NT2/D1 (cell line): ENCODE measurements at places on chromosomes 4 and X.

- no peak for DNase-seq
These were observed 195.3 kb downstream of the MAML3 start for GRCh38 chr4:139958739-139959098.

- peak; percentile 77 for DNase-seq
These were observed 1.5 kb downstream of the GRID2 start for GRCh38 chr4:92305148-92305877.

DNA sequence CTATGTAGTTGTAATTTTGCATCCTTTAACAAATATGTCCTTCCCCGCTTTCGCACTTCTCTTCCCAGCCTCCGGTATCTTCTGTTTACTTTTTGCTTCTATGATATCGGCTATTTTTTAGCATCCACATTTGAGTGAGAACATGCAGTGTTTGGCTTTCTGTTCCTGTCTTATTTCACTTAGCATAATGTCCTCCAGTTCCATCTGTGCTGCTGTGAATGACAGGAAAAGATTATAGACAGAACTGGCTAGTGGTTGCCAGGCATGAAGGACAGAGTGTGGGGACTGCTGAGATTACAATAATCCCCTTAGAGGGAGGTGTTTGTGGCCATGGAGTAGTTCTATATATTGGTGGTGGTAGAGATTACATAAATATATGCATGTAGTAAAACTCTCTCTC, 588.6 kb downstream of the NLGN4X start:
- no peak for DNase-seq

DNA sequence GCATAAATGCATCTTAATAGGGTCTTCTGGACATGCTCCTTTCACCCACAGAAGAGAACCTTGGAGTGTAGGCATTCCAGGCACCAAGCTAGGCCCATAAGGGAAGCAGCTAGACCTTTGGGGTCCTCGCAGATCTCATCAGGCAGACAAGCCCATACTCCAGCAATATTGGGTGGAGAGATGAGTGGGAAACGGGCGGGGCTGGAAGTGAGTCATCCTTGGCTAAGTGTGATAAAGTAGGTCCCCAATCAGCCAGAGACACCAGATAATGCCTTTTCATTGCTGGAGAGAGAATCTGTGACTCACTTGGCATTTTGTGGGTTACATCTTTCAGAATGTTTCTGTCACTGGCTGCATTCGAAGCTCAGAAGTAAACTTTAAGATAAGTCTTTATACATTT, 133.3 kb upstream of the MBNL3 start:
- no peak for DNase-seq

DNA sequence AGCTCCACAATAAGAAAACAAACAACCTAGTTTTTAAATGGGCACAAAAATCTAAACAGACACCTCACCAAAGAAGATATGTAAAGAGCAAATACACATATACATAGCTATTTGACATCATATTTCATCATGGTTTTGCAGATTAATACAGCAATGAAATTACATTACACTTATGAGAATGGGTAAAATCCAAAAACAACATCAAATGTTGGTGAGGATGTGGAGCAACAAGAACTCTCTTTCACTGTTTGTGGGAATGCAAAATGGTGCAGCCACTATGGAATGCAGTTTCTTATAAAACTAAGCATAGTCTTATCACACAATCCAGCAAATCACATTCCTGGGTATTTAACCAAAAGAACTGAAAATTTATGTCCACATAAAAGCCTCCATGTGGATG, 25.0 kb downstream of the TLR6 start:
- no peak for DNase-seq

GRCh38 chr4:155679343-155679742, 12.7 kb downstream of the GUCY1A1 start:
- DNase-seq, result no peak

DNA sequence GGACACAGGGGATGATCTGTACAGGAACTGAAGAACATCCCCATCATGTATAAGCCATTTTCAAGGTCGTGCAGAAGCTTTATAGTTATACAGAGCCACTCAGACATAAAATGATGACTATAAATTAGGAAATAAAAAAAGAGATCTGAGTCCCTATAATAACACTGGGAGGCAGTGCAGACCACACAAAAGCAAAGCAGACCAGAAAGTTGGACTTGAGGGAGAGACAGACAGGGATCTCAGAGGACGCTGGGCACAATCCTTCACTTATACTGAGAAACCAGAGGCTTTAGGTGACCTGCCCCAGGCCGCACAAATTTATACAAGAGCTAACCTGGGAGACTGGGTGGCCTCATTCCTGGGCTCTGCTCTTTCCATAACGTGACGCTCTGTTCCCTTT, 70.5 kb downstream of the HADH start:
- no peak for DNase-seq

- peak; percentile 89 for DNase-seq
These were observed at the start of gene ARSD for GRCh38 chrX:2928583-2929434. ARSD (minus strand) TSS chrX:2929339; CDS start chrX:2929275, 64 bp downstream.

DNA sequence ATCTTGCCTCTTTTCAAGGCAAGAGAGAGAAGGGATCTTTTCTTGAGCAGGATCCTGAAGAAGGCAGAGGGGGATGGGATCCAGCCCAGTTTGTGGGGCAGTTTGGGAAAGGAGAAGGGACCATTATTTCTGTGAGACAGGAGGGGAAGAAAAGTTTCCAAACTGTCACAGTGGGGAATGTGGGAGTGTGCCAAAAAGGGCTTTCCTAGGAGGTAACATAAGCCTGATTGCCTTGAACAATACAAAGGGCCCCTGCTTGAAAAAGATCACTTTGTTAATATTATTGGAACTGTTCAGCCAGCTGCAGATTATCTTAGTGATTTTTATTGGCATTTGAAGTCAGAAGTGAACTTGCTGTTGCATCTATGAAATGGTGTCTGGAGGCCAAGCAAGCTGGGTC, 55.2 kb downstream of the MTM1 start:
- no peak for DNase-seq

DNA sequence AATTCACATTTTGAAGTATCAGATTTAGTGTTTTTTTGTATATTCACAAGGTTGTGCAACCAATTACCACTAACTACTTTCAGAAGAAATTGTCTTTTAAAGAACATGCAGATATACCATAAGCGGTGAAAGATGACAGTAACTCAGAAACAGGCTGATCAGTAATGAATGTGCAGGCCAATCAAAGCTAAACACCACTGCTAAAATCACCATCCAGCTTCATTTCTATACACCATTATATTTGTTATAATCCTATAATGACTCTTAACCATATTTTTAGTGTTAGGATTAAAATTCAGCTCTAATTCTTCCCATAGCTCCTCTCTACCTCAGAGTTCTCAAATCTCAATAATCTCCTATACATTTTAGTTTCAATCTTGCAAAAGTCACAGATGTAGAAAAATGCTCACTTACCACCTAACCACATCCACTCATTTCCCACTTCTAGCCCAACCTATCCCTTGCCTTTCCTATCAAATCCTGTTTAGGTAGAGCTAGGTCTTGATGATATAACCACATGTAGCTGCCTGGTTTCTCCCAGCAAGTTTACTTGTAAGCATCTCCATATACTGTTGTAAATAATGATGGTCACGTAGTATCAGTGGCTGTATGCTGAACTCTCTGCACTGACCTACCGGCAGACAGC, 16.6 kb downstream of the COQ2 start:
- DNase-seq, result no peak

DNA sequence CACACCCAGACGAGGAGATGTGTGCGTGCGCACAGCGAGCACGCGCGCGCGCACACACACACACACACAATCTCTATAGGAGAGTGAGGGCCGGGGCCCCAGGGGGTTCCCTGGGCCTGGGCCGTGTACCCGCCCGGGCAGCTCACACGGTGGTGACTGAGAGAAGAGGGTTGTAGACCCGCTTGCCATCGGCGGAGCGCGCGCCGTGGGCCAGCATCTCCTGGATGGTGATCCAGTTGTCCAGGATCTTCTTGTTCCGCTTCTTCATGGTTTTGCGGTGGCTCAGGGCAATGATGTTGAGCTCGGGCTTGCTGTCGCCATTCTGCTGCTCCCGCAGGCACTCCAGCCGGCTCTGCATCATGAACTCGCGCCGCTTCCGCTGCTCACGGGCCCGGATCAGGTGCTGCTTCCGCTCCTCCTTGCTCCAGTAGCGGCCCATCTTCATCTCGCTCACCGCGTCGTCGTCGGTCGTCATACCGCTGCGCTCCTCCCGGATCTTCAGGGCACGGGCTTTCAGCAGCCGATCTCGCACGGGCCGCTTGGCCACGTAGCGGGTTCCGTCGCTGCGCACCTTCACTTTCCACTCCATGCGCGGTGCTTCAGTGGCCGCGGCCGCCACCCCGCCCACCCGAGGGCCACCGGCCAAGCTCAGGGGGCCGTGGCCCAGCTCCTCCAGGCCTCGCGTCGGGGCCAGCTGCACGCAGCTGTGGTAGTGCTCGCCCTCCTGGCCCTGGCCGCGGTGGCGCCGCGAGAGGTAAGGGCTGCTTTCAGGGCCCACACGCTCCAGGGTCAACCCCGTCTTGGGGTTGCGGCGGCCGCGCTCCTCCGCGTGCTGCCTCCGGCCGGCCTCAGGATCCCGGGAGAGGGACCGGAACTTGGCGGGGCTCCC, 9.0 kb downstream of the SSR4 start:
- DNase-seq, result no peak

DNA sequence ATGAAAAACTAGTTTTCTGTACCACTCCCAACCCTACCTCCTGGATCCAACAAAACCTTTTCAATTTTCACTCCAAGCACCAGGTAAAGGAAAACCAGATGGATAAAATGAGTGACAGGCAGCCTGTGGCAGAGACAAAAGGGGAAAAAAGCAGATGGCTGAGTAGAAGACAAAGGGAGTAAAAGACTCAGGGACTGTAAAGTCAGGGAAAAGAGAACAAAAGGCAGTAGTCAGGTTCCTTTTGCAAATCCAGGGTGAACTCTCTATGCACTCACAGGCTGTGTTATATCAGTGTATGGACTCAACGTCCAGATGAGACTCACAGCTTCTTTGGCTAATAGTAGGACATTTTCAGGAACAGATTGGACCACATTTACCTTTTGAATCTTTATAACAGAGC, 54.2 kb downstream of the QRFPR start:
- no peak for DNase-seq

GRCh38 chr4:147811878-147812277, 80.0 kb downstream of the ARHGAP10 start:
- DNase-seq, result no peak

- DNase-seq, result no peak
These were observed 84.6 kb downstream of the EVC start for GRCh38 chr4:5795580-5795979.

DNA sequence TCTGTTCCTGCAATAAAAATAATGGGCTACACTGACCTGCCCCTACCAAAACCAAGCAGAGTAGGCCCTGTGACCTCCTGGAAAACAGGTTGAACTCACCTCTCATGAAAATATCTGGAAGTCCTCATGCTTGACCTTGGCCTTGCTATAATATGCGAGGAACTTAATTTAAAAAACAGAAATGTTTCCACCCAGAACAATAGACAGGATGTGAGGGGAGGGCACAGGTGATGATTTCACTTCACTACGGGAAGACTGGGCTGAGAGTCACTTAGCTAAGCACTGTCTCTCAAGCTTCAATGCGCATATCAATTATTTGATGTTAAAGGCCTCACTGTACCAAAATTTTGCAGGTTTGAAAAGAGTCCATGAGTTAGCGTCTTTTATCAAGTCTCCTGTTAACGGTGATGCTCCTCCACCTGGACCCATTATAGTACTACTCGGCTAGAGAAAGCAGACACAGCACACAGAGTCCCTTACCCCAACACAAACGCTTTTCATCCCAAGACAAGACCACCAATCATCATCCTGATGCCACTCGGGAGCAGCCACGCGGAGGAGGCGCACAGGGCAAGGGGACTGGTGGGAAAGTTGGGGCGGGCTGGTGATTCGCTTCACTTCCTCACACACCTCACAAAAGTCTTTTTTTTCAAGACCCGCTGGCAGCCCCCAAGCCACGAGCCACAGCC, 25.9 kb downstream of the ZNF721 start:
- peak; percentile 9 for DNase-seq

GRCh38 chr4:104906276-104906675, 240.4 kb upstream of the TET2 start:
- DNase-seq, result no peak
